ENCODE measurements at places on chromosomes 7 and 10.

GRCh38 chr10:132062116-132062515 is 3.6 kb upstream of the JAKMIP3 start:
- no peak for DNase-seq

GRCh38 chr7:126715076-126715475 is 537.7 kb downstream of the GRM8 start:
- DNase-seq = no peak

DNA sequence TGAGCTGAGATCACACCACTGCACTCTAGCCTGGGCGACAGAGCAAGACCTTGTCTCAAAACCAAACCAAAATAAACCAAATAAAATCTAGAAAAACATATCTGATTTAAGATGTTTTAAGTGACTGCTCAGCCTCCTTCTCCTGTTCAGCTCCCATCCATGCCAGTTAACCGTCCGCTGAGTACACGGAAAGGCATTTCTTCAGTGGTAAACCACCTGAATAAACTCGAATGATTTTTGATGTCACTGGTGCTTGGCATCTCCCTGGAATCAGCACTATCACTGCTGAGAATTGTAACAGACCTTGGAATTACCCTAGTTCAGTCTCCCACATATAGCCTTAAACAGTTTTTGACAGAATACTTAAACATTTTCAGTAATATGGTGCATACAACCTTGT is 24.1 kb upstream of the NRCAM start:
- no peak for DNase-seq

DNA sequence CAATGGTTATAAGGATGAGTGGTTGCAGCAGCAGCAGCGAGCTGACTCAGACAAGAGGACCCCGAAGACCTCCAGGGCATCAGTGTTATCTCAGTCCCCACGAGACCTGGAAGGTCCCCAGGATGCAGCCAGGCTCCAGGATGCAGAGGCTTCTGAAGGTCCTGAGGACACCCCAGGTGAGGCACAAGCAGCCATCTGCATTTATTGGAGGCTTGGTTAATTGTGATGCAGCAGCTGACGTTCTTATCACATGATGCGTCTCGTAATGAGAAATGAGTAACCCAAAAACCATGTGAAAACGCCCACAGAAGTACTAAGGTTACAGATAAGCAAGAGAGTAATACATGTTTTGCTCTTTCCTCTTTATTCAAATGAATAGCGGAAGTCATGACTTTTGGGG is 17.4 kb downstream of the C7orf57 start:
- no peak for DNase-seq

DNA sequence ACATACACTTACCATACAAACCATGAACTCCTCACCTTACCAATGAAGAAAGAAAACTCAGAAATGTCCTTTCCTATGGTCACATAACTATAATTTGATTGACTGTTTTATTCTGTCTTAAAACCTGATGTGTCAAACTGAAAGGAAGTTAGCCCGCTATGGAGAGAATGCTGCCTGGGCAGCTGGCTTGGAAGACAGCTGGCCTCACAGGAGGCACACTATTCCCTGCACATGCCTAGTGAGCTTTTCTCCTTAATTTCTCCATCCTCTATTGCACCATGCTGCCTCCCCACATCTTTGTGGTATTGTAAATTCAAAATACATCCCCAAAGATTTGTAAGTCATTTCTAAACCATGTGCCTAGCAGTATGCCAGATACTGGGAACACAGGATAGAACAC is 163.3 kb downstream of the STK31 start:
- DNase-seq = no peak

GRCh38 chr7:28126410-28127041 is 54.1 kb downstream of the JAZF1 start:
- no peak for DNase-seq

DNA sequence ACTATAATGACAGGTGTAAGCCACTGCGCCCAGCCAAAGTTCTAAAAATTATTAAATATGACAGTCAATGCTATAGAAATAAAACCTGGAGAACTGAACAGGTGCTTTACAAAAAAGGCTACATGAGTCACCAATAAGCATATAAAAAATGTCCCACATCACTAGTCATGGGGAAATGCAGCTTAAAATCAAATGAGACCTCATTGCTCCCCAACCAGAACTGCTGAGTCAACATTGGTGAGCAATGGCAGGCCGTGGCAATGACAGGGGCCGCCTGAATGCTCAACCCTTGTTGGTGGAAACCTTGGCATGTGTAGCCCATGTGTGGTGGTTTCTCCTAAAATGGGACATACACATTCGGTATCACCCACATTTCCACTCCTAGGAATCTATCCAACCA is 352.3 kb upstream of the KLF6 start:
- DNase-seq = no peak

- no peak for DNase-seq
Measured at GRCh38 chr7:66307591-66308215, 102.6 kb downstream of the TPST1 start.

- no peak for DNase-seq
Measured at GRCh38 chr10:125534515-125534914, 148.4 kb downstream of the TEX36 start.

DNA sequence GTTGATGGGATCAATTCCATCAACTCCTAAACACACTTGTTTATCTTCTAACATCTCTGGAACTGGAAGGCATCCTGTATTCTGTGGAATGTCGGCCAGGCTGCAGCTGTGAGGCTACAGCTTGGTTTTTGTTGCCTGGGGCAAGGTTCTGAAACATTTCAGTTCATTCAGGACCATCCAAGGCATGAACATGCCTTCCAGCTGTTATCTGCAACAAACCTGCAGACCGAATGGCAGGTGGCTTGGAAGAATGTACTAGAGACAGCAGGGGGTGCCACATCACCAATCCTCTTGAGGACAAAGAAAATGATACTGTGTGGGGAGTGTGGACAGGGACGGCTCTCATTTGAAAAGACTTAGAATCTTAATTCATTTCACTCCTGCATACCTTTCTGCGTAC is 12.4 kb downstream of the PAPOLB start:
- DNase-seq = no peak

- DNase-seq = no peak
Measured at GRCh38 chr7:132183781-132184380, 392.4 kb downstream of the PLXNA4 start.

DNA sequence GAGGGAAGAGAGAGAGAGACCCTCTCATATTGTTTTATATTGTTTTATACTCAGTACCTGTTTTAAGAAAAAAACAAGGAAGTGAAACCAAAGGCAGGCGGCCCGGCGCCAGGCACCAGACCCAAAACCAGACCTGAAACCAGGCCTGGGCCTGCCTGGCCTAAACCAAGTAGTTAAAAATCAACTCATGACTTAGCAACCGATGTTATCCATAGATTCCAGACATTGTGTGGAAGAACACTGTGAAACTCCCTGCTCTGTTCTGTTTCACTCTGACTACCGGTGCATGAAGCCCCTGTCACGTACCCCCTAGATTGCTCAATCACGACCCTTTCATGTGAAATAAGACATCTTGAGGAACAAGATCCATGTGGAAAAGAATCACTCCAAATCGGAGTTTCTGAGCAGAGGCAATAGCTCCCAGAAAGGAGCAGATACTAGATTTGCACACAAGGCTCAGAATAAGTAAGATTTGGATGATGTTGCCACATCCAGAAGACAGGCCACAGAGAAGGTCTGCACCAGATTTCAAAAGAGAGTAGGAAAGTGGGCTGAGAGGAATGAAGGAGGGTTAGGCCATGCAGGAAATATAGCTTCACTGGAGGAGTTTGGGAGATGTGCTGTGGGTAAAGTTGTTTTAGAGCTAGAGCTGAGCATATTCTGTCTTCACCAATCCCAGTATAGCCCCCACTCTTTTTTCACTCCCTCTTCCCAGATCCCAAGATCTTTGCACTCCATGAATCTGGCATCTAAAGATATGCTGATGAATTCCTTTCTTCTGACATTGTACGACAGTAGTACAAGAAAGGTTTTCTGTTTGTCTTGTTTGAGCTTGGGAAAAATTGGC is 8.8 kb upstream of the ZNF248 start:
- no peak for DNase-seq

GRCh38 chr7:81604075-81604807 is 165.6 kb downstream of the HGF start:
- DNase-seq = no peak

DNA sequence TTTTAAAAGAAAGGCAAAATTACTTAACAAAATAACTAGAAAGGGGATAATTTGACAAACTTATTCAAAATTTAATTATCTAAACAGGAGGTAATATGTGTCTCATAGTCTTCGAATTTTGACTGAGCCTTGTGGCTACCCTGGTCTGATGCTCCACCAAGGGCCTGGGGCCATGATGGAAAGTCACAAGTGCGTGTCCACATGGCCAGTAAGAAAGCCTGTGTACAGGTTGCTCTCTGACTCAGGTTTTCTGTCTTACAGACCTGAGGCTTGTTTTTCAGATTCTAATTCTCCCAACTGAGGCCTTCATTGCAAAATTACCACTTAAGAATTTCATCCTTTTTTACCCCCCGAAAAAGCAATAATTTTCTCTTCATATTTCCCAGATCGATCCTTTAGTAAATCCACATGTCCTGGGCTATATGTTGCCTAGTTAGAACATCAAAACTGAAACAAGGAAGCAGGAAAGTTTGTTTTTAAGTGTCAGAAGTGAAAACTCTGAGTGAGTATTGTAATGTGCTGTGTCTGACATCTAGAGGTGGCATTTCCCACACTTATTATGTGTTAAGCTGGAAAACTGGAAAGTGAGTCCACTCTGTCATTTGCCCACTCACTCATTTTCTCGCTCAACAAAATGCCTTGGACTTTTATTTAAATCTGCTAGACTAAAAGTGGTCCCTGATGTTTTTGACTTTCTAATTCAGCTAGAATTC is 10.0 kb downstream of the CYP3A43 start:
- no peak for DNase-seq

GRCh38 chr7:424301-424935 is 95.2 kb downstream of the PDGFA start:
- DNase-seq = no peak

GRCh38 chr10:95451568-95452524 is 109.3 kb downstream of the SORBS1 start:
- no peak for DNase-seq

DNA sequence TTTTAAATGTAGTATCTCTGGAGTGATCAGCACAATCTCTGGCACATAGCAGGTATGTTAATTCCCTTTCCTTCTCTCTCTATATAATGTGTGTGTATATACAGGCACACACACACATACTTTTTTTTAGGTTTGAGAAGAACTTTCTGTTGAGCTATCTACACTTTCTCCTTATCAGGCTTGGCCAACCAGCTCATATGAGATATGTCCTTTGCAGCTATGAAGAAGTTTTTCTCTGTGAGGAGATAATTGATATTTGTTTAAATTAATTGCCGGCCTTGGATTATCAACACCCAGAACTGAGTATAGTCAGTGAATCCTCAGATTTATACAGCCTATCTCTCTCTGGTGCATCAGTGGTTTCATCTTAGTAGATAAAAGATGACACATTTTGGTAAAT is 2.3 kb upstream of the MCU start:
- no peak for DNase-seq

GRCh38 chr7:84113286-84113685 is 81.3 kb downstream of the SEMA3A start:
- DNase-seq = no peak

- DNase-seq = no peak
Measured at GRCh38 chr7:41685684-41686083, 17.2 kb downstream of the INHBA start.

GRCh38 chr7:151599401-151600227 is 79.9 kb upstream of the RHEB start:
- DNase-seq = no peak

- DNase-seq = no peak
Measured at GRCh38 chr10:31683682-31684081, 244.9 kb downstream of the ARHGAP12 start.

DNA sequence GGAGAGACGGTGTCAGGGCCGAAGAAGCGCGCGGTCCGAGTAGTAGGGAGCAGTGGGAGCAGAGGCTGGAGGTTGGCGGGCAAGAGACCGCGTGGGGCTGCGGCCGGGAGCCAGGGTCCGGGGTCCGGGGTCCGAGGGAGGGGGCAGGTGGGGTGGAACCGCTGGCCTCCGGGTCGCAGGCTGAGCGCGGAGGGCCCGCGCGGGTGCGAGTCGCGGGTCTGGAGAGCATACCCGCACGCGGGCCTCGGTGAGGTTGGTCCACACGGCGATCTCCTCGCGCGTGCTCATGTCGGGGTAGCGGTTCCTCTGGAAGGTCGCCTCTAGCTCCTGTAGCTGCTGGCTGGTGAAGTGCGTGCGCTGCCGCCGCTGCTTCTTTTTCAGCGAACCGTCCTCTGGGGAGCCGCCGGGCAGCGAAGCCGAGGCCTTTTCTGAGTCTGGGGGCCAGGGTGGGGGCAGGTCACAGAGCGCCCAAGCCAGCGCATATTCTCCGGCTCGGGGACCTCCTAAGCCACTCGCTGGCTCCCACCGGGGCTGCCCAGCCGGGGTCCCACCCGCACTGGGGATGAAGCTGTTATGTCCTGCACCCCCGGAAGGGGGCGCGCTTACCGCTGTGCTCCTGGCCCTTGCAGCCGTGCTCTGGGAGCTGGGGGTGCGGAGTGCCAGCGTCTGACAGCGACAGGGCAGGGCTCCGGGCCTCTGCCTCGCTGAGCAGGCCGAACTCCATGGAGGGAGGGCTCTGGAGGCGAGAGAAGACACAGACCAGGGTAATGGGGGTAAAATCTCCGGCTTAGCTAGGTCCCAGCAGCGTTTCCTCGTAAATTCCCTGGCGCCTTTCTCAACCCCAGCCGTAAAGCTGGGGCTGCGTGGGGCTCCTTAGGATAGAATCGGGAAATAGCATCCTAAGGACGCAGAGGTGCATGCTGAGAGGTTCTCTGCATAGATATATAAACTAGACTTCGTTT is 5.5 kb downstream of the ELOVL3 start:
- no peak for DNase-seq

DNA sequence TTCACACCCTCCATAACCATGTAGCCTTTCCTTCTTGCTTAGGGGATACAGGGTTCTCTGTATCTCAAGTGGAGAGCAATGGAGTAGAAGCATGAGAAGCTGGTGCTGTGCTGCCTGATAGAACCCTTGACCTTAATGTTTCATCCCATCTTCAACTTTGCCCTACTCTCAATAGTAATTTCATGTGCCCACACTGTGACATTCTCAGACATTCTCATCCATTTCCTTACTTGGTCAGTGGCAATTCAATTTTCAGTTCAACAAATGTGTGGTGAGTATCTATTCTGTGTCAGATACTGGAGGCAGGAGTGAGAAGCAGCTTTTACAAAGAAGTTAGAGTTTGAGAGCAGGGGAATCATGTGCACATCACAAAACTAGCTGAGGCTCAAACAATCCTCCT is 16.1 kb downstream of the STRIP2 start:
- no peak for DNase-seq

DNA sequence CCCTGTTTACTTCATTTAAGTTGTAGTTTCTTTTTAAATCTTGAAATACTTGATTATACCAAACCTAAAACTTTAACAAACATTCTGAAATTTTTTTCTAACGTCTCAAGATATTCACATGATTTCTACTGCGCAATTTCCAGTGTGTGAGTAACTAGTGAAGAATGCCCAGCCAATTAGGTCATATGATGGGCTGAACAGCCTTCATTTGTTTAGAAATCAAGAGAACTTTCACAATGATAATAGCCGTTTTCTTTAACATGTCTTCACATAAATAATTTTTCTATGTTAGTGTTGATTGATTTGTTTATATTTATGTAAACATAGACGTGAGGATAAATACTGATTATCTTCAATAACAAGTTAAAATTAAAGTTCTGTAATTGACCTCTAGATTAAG is 21.8 kb downstream of the STAM start:
- no peak for DNase-seq

Measured in cortex of kidney (tissue), 1 donor.